Inflammatory macrophage treated with lipopolysaccharide for 1 hour (primary cell): ENCODE measurements at places on chromosomes 7 and 10.

DNA sequence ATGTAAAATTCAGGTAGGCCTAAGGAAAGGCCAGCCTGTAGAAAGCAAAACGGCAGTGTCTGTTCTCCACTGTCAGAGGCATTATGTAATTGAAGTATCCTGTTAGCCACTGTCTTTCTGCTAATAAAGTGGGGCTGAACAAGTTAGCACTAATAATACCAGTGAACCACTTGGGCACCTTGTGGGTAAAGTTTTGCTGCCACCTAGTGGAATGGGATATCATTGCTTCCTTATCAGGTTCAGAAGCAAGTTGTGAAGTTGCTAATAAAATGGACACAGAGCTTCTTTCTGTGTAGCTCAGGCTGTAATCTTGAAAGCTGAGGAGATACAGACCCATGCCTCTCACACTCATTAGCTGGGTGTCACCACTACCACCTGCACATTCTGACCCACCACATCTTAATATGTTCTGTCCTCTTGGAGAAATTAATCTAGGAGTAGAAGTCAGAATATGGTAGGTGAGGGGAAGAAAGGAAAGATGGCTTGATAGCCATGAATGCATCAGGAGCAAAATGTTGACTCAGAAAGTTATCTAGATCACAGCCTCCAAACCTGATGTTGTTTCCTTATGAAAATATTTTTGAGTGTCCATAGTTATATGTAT is 175.1 kb downstream of the SEPTIN7 start:
- DNase-seq = peak; percentile 89

DNA sequence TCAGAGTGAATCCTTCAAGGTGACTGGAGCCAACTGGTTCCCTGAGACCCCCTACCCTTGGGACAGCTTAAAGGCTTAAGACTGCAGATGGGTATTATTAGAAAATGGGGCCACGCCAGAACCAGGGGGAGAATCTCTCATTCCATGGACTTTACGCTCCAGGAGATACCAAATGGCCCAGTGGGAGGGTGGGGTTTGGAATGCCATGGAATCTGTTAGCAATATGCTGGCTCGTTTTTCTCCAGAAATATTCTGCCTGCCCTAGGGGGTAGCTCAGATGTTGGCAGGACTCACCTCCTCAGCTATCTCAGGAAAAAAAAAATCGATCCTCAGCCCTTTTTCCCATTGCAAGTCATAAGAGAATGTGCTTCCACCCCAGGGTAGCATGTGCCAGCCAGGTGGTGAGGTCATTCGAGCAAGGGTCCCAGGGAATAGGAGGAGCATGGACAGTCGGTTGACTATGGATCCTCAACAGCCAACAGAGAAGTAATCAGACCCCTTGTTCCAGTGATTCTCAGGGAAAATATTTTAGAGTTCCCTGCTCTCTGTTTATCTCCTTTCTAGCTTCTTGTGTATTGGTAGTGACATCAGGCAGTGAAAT is 22.9 kb downstream of the SVIL start:
- no peak for DNase-seq

- DNase-seq = no peak
Observed at GRCh38 chr10:25125201-25125611, 49.6 kb upstream of the GPR158 start.

- DNase-seq = peak; percentile 21
Observed at GRCh38 chr7:129376076-129376777, 58.0 kb upstream of the STRIP2 start.

- DNase-seq = no peak
Observed at GRCh38 chr7:120794106-120794729, 63.7 kb downstream of the TSPAN12 start.

- peak; percentile 73 for DNase-seq
Observed at GRCh38 chr10:121900443-121901174, 27.2 kb downstream of the ATE1 start.

- DNase-seq = no peak
Observed at GRCh38 chr7:155233311-155234157, 64.1 kb upstream of the INSIG1 start.

- no peak for DNase-seq
Observed at GRCh38 chr7:21370283-21370982, 57.5 kb upstream of the SP4 start.

DNA sequence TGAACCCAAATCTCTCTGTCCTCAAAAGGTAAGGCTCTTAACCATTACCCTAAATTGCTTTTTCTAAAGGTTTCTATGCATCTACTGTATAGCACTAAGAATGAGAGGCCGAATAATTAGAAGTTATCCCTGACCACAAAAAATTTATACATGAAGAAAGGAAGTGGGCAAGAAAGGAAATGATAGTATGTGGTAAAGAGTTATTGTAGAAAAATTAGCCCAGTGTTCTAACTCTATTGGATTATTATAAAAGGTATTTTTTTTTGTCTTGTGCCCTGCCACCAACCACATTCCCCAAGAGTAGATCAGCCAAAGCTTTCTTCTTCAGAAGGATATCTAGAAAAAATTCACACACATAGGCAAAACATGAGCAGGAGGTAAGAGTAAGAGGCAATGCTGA is 45.4 kb downstream of the DKK1 start:
- no peak for DNase-seq

DNA sequence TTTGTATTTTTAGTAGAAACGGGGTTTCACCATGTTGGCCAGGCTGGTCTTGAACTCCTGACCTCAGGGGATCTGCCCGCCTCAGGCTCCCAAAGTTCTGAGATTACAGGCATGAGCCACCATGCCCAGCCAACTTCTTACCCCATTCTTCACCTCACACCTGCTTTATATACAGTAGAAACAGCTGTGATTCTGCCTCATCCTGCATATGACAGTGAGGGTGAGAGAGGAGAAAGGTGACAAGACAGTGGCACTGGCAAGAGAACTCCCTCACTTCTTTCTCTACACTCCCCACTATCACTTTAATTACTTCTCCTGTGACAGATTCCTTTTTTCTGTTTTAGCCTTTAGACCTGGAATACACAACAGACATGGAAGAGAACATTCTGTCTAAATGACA is 61.8 kb upstream of the CAPZA2 start:
- DNase-seq = no peak

- DNase-seq = peak; percentile 78
Observed at GRCh38 chr7:1412322-1413261, 46.7 kb downstream of the MICALL2 start.

- DNase-seq = no peak
Observed at GRCh38 chr10:101123815-101124617, 7.1 kb upstream of the TLX1 start.

GRCh38 chr10:99917963-99918825 is 91.6 kb downstream of the DNMBP start:
- no peak for DNase-seq

DNA sequence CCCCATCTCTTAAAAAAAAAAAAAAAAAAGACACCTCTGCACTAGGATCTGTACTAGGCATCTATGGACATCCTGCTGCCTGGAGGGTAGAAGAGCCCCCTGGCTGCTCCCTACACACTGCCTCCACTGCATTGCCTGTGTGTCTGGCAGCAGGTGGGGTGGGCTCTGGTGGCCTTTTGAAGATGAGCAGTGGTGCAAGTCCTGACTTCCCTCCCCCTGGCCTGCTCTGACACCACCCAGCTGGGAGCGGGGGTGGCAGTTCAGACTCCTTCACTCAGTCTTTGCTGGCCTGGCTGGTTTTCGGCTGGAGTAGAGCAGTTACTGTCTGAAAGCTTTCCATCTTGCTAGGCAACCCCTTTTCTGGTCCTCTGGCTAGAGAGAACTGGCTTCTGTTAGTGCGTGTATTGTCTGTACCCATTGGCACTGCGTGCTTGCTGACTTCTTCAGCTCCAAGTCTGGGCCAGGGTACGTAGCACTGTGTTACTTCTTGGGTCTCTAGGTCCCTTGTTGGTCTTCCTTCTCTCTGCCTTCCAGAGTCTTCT is 17.6 kb downstream of the C10orf62 start:
- DNase-seq = no peak

GRCh38 chr10:79254333-79255006 is 92.8 kb upstream of the PPIF start:
- no peak for DNase-seq

DNA sequence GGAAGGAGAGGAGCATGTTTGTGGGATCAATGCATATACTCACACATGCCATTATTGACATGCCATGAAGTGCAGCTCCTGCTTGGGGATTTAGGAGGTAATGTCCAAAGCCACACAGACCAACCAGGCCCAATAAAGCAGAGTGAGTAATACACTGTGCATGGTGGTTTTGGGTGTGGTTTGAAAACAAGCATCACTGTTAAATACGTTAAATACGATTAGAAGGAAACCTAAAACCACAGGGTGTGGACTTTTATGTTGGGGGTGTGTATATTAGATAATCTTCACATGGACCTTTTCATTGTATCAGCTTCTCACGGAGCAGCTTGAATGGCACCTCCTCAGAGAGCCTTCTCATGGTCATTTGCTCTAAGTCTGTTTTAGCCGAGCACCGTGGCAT is 10.4 kb upstream of the EIF3A start:
- DNase-seq = peak; percentile 66

- DNase-seq = no peak
Observed at GRCh38 chr10:106582291-106582690, 582.2 kb downstream of the SORCS1 start.

DNA sequence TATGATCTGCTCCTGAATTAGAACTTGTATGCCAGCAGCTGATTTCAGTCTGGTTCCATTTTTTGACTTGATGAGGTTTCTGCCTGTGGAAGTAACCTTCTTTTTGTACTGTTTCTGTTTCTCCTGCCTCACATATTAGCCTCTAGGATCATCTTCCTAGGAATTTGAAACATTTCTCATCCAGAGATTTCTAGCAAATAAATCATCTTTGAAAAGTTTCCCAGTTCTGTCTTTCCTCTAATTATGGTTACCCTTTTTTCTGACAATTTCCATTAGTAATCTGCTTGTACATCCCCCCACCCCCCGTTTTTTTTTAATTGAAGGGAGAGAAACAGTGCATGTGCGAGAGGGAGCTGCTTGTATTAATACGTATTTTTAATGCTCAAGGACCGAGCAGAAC is 92.2 kb downstream of the NRF1 start:
- DNase-seq = no peak

- peak; percentile 53 for DNase-seq
Observed at GRCh38 chr10:31876652-31877352, 51.8 kb downstream of the ARHGAP12 start.

GRCh38 chr7:29345590-29345989 is 151.0 kb downstream of the CHN2 start:
- peak; percentile 25 for DNase-seq

DNA sequence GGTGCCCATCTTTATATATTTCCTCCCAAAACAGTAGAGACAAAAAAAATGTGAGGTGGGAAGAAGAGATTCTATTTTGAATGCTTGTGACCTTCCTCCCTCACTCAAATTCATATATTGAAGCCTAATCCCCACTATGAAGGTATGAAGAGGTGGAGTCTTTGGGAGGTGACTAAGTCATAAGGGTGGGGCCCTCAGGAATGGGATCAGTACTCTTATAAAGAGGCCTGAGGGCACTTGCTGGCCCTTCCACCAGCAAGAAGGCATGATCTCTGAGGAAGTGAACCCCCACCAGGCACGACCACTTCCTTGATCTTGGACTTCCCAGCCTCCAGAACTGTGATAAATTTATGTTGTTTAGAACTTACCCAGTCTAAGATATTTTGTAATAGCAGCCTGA is 517.2 kb upstream of the CNTNAP2 start:
- no peak for DNase-seq

DNA sequence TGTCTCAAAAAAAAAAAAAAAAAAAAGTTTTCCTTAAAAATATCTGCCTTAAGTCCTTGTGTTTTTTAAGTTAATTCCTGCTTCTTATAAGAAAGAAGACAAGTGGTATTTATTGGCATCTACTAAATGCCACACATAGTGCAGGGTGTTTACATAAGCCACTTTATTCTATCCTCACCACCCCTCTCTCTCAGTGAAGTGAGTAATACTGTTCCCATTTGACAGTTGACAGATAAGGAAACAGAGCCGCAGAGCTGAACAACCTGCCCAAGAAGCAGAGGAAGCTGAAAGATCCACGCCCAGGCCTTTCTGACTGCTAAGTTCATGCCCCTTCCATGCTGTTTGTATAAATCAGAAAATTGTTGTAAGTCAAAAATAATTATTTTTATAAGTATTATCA is 54.1 kb downstream of the ABLIM1 start:
- DNase-seq = no peak

GRCh38 chr7:140655511-140656408 is 15.1 kb upstream of the DENND2A start:
- DNase-seq = no peak

- no peak for DNase-seq
Observed at GRCh38 chr7:64611717-64612116, 48.8 kb upstream of the ZNF680 start.

DNA sequence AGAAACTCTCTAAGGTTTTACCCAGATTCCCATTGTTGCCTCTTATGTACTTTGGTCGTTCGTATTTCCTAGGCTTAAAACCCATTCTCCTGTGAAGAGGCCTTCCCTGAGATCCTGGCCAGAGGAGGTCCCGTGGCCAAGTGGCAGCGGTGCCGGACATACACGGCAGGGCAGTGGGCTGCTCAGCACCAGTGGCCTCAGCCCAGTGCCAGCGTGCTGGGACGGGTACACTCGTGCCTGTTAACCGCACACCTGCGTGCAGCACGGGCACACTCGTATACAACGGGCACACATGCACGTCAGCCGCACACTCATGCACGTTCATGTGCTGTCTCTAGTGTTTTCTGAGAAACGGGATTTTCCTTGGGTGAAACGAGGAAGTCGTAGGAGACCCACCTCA is 40.2 kb downstream of the FOXK1 start:
- DNase-seq = no peak

GRCh38 chr7:39845006-39845405 is 105.0 kb upstream of the CDK13 start:
- no peak for DNase-seq

DNA sequence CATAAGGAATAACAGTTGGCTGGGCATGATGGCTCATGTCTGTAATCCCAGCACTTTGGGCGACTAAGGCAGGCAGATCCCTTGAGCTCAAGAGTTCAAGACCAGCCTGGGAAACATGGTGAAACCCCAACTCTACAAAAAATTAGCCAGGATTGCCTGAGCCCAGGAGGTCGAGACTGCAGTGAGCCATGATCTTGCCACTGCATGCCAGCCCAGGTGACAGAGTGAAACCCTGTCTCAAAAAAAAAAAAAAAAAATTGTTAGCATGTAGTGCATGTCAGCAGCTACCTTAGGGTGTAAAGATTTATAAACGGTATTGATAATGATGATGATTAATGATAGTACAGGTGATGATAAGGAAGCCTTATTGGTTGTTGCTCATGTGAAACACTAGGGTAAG is 331.2 kb upstream of the FZD1 start:
- no peak for DNase-seq

GRCh38 chr7:111486472-111487142 is 75.7 kb downstream of the IMMP2L start:
- peak; percentile 27 for DNase-seq

DNA sequence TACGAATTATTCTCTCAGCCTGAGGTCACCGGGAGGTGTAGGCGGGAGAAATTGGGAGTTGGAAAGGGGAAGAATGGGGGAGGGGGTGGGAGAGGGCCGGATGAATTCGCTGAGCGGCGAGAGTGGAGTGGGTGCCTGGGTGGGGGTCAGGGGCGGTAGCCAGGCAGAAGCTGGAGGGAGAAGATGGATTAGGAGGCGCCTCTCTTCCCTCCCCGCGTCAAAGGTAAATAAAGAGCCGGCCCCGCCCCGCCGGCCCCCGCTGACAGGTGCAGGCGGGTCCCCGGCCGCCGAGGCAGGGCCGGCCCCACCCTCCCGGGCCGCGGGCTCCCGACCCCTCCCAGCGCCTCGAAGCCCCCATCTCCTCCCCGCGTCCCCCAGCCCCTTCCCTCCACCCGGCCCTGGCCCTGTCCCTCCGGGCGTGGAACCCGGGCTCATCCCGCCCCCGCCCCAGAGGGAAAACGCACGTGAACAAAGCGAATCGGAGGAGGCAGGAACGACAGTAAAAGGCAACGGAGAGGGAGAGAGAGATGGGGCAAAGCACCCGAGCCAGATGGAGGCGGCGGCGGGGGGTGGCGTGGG is 872 bp downstream of the FAM131B start:
- DNase-seq = no peak
